ENCODE measurements at places on chromosomes 16 and 17.

- DNase-seq: no peak
Observed at GRCh38 chr17:4082136-4082924, 60.5 kb downstream of the ZZEF1 start.

GRCh38 chr17:79054200-79054960, 20.2 kb upstream of the ENGASE start:
- no peak for DNase-seq

DNA sequence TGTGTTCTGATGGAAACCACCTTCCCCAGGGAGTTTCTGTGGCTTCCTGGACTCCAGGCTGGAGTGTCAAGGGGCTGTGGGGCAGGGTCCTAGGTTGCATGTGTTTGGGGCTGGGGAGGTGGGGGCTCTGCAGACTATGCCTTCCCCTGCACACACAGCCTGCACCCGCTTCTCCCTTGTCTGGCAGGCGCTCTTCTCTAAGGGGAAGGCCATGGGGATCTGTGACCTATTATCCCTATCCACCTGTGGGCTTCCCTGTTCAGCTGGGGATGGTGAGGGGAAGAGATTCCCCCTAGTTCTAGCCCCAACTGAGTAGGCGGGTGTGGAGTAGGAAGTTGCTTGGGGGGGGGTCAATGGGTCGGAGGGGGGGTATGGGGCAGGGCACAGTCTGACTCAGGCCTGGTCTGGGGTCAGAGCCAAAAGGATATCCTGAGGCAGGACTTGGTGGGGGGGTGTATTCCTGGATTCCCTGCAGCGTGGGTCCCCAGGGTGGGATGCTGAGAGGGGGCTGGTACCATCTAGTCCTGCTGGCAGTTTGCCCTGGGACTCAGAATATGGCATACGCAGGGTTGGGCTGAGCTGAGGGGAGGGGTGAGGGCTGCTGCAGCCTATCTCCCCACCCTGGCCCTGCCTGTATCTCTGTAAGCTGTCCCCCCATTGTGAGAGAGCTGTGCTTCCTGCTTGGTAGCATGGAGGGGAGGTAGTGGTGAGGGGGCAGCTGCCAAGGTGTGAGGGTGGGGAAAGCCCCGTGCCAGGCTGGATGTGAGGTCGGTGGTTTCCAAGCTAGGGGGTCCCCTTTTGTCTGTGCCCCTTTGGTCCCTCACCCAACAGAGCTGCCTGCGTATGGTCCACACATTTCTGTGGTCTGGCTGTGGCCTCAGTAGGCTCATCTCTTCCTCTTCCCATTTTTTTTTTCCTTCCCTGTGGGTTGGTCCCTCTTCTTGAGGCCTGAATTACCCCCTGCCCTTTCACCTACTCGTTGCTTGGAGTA, 14.7 kb downstream of the RARA start:
- DNase-seq: peak; percentile 58

GRCh38 chr16:84091460-84091859, 25.3 kb downstream of the MBTPS1 start:
- no peak for DNase-seq

GRCh38 chr16:80720804-80721371, 83.5 kb downstream of the CDYL2 start:
- DNase-seq: no peak

DNA sequence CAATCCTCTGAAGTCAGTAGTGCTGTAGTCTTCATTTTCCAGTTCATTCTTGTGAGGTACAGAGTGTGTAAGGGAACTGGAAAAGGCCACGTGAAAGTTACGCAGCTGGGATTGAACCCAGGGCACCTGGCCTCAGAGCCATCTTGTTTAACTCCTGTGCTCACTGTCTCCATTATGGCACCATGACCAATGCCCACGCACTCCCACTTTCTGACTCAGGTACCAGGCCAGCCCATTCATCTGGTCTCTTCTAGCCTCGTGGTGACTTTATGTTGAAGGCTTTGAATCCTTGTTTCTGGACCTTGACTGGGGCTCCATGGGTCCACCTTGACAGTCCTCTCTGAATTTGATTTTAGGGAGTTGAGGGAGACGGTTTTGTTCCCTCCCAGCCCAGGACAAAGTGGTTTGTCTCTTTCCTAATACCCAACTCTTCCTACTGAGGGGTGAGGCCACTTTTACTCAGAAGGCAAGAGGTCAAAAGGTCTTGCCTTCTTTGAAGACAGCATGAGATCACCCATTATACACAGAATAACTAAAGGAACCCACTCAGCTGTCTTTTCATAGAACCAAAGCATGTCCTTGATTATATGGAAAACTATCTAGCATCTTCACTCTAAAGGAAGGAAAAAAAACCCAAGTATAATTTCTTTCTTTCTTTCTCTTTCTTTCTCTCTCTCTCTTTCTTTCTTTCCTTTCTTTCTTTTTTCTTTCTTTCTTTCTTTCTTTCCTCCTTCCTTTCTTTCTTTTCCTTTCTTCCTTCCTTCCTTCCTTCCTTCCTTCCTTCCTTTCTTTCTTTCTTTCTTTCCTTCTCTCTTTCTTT, 50.0 kb downstream of the OTOA start:
- DNase-seq: no peak

DNA sequence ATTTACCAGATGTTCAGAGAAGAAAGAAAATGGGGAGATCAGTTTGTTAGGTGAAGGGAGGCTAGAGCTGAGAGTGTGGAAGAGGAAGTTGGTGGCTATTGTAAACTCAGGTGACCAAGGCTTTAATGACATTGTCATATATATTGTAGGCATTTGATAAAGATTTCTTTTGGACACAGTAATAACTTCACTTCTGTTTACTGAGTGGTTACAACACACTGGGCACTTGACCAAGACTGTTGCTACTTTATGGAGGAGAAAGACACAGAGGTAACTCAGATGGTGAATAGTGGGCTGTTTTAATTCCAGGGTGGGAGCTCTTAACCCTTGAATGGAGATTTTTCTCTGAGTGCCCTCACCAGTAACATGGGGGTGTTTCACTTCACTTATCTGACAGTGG, 46.0 kb downstream of the TNRC6A start:
- no peak for DNase-seq

DNA sequence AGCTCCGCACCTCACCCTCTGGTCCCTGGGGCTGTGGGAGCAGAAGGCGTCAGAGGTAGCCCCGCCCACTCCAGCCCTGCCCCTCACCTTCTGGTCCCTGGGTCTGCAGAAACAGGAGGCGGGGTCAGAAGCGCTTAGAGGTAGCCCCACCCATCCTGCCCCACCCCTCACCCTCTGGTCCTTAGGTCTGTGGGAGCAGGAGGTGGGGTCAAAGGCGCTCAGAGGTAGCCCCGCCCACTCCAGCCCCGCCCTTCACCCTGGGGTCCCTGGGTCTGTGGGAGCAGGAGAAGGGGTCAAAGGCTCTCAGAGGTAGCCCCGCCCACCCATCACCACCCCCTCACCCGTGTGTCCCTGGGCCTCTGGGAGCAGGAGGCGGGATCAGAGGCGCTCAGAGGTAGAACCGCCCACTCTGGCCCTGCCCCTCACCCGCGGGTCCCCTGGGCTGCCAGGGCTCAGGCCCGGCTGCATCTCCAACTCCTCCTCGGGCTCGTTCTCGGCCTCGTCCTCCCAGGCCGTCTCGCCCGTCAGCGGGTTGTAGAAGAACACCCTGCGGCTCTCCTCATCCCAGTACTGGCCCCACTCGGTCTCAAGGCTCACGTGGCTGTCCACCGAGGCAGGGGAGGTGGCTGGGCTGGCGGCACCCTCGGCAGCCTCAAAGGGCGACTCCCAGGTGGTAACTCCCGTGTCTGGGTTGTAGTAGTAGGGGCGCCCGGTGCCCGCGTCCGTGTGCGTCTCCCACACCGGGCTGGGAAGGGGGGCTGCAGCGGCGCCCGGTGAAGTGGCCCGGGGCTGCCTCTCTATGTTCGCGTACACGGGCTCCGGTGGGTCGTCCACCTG, 27.2 kb downstream of the ARHGAP27 start:
- DNase-seq: no peak

- no peak for DNase-seq
Observed at GRCh38 chr17:5820721-5821456, 236.6 kb upstream of the NLRP1 start.

DNA sequence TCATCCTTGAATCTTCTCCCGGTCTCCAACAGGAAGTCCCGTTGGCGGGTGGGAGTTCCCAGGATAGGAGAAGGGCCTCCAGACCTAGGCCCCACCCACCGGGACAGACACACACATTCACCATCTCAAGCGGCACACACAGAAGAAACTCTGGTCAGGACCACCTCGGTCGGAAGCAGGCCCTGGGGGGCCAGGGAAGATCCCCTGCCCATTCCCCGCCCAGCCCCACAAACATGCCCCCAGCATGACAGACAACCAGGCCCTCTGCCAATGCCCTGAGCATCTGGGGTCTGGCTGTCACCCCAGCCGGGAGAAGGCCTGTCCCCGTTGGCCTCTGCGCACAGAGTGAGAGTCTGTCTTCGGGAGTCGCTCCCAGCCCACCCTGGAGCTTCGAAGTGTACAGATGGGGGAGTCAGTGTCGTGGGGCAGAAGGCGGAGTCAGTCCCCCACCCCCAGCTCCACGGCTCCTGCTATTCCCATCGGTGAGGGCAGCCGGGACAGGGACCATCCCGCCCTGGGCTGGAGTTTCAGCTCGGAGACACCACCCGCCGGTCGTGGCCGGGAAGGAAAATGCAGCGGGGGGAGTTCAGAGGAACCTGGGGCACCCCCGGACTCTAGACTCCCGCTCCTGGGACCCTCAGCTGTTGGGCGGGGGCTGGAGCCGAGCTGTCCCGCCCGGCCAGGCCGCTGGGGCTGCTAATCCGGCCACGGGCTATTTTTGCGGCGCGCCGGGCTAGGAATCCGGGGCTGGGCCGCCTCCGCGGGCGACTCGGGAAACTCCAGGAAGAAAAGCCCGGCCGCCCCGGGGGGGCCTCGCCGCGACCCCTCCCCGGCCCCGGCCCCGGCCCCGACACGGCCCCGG, 660 bp downstream of the RHBDF1 start:
- DNase-seq: no peak

DNA sequence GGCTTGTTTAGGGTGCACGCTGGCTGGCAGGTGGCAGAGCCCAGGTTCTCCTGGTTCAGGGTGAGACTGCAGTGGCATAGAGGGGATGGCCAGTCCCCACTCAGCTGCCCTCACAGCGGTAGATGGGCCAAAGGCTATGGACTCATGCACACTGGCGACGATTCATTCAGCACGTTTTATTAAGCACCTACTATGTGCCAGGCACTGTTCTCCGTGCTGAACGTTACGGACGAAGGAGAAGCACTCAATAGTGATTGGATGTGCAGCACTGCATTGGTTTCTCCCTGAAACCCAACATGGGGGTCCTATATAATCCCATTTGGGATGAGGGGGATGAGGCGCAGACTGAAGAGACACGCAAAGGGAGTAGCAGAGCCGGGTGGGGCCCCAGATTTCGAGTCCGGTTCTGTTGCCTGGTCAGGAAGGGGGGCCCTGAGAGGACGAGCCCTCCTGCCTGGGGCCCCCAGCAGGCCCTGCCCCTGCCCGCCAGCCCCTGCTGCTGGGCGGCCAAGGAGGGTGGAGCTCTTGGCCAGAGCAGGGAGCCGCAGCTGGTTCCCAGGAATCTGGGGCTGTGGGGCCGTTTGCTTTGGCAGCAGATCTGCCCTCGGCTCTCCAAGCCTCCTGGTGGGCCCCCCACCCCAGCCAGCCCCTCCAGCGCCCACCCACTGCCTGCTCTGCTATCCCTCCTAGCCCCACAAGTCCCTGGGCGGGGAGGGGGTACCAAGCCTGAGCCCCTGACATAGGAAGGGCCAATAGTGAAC, 8.8 kb downstream of the GLIS2 start:
- no peak for DNase-seq

DNA sequence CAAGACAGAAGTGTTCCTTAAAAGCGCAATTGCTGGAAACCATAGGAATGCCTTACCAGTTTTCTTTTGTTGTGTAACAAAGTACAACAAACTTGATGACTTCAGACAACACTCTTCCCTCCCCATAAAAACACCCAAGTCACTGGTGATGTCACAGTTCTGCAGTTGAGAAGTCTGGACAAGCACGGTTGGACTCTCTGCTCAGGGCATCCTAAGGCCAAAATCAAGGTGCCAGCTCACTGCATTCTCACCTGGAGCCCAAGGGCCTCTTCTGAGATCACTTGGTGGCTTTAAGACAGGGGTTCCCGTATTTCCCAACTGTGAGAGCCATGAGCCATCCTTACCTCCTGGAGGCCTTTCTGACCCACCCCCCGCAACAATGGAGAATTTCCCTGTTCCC, 45.6 kb upstream of the MEAK7 start:
- DNase-seq: no peak

- no peak for DNase-seq
Observed at GRCh38 chr17:74697515-74697914, 15.2 kb downstream of the CD300LF start.

DNA sequence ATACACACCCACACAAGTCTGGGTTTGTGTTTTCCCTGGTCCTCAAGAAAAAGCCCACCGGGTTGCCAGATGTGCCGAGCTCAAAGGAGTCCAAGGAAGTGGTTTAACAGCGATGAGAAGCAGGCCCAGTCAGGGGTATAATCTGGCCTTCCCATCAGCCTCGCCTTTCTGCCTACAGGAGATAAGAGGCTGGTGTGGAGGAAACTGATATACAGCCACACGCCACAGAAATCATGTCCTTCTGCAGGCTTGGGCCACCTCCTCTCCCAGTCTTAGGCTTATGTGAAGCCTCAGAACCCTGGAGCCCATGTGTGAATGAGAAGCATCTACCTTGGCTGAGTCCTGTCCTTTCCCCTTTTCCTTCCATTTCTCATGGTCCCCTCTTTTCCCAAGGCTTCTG, 43.6 kb upstream of the MMP2 start:
- DNase-seq: no peak

DNA sequence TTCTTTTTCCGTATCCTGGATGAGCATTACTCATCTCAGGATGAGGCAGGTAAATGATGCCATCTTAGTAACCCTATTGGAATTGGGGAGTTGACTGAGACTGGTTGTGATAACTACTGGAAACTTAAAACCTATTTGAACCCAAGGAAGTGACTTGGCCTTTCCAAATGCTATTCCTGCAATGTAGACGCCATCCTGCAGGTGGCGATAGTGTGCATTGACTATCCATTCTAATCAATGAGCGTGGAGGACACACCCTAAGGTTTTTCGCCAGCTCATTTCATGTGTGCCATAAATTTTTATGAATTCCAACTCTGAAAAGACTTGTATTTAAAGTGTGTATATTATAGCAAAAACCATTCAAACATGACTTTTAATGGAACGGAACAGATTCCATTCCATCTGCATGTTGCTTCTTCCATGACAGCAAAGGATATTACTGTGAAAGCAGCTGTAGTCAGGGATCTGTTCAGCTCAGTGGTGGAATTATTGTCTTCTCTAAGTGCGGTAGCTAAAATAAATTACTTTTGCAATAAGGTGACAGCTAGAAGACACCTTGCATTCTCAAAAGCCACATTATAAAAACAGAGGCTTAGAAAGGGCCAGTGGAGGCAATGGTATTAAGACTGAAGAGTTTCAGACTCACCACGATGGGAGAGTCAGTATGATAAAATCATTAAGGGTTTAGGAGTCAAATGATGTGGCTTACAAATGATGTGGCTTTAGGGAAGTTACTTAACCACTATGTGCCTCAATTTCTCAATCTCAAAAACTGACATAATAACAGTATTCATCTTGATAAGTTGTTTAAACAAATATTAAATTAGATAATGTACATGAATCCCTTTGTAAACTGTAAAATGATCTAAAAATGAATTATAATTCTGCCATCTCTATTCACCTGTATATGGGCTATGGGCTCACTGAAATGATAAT, 55.5 kb downstream of the SYT17 start:
- no peak for DNase-seq

Data from activated CD4-positive, alpha-beta T cell treated with anti-CD3 and anti-CD28 coated beads, Interleukin-2, amount 50 U/mL, for 4 hours (primary cell).